ENCODE measurements at places on chromosomes 5 and 9.
A peak's percentile ranks its signal among the peaks of the same experiment; 100 is the strongest.

- no peak overlapping the region for H3K4me3 ChIP-seq
- H3K36me3 ChIP-seq, result no peaks in the 10 kb centered on the region
- no peak overlapping the region for H3K27ac ChIP-seq
- no peak for DNase-seq
These were observed 590.9 kb upstream of the ZNF608 start for GRCh38 chr5:125337294-125337693.

GRCh38 chr9:135146766-135147473 lies 59.5 kb downstream of the OLFM1 start:
- H3K36me3 ChIP-seq, result no peaks in the 10 kb centered on the region
- H3K27ac ChIP-seq, result no peak overlapping the region
- no peaks in the 10 kb centered on the region for H3K4me1 ChIP-seq
- H3K4me3 ChIP-seq, result no peak overlapping the region
- DNase-seq, result no peak

DNA sequence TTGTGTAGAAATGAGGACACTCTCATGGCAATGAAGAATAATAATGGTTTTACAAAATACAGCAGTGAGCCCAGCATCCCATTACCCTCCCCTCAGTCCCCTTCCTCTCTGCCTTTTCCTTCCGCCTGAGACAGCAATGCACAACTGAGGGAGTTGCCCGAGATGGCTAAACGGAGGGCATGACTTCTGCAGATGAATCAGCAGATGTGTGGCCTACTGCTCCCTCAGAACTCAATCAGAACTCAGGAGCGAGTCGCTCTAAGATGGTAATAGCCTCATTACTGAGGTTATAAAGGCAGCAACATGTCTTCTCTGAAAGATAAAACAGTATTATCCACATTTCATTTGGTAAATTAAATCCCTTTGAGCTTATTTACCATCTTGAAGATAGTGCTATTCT lies 326.6 kb downstream of the ENC1 start:
- H3K4me1 ChIP-seq, result no peaks in the 10 kb centered on the region
- H3K36me3 ChIP-seq, result no peaks in the 10 kb centered on the region
- H3K27me3 ChIP-seq, result no peaks in the 10 kb centered on the region
- no peak overlapping the region for H3K27ac ChIP-seq
- H3K4me3 ChIP-seq, result no peak overlapping the region
- no peak for DNase-seq

- no peak overlapping the region for H3K4me3 ChIP-seq
- DNase-seq, result no peak
- no peak overlapping the region for H3K27ac ChIP-seq
- no peaks in the 10 kb centered on the region for H3K27me3 ChIP-seq
- H3K36me3 ChIP-seq, result no peaks in the 10 kb centered on the region
These were observed 89.6 kb downstream of the SFXN1 start for GRCh38 chr5:175567954-175568353.

DNA sequence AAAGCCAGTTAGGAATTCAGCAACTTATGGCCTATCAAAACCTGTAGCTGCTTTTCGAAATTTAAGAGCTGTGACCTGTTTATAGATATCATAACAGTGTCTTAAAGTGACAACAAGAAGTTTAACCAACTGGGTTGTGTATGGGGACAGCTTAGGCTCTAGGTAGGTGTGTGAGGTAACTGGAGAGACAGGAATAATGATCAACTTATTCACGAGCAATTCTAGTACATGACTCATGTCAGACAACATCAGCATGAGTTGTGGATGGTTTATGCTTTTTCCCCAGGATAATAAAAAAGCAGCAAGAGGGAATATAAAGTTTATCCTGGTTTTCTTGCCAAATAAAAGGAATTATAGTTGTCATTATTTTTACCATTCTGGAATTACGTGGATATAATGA lies 88.6 kb downstream of the GDNF start:
- no peak for DNase-seq
- no peaks in the 10 kb centered on the region for H3K27me3 ChIP-seq
- H3K4me3 ChIP-seq, result no peak overlapping the region
- no peak overlapping the region for H3K27ac ChIP-seq

DNA sequence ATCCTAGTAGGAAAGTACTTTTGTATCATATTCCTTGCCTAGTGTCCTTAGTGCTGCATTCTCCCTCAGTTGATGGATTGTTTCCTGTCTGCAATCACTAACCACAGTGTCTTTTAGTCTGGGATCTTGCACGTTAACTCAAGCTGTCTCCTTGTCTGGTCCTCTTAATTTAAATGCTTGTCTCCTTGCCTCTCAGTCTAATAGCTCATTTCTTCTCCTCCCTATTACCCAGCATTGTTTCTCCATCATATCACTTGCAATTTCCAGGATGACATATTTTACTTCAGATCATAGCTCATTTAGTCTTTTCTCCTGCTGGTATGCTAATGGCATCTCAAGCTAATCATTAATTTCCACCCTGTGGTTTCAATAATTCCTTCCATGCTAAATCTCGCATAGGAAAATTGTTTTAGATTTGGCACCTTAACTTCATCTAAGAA lies 2052.0 kb upstream of the C9orf72 start:
- H3K36me3 ChIP-seq, result no peaks in the 10 kb centered on the region
- DNase-seq, result no peak
- H3K27ac ChIP-seq, result no peak overlapping the region
- no peaks in the 10 kb centered on the region for H3K4me1 ChIP-seq

- no peaks in the 10 kb centered on the region for H3K4me1 ChIP-seq
- H3K4me3 ChIP-seq, result no peak overlapping the region
- H3K27ac ChIP-seq, result no peak overlapping the region
- H3K36me3 ChIP-seq, result no peaks in the 10 kb centered on the region
- DNase-seq, result no peak
These were observed 7.1 kb upstream of the RARS1 start for GRCh38 chr5:168479166-168479565.

- H3K27me3 ChIP-seq, result no peaks in the 10 kb centered on the region
- H3K4me3 ChIP-seq, result no peak overlapping the region
- H3K27ac ChIP-seq, result no peak overlapping the region
These were observed 207.2 kb upstream of the DAB2 start for GRCh38 chr5:39631958-39632357.

- no peak for DNase-seq
- no peaks in the 10 kb centered on the region for H3K27me3 ChIP-seq
- no peaks in the 10 kb centered on the region for H3K4me1 ChIP-seq
- H3K4me3 ChIP-seq, result no peak overlapping the region
These were observed 8.8 kb upstream of the TBC1D9B start for GRCh38 chr5:179916523-179916922.

DNA sequence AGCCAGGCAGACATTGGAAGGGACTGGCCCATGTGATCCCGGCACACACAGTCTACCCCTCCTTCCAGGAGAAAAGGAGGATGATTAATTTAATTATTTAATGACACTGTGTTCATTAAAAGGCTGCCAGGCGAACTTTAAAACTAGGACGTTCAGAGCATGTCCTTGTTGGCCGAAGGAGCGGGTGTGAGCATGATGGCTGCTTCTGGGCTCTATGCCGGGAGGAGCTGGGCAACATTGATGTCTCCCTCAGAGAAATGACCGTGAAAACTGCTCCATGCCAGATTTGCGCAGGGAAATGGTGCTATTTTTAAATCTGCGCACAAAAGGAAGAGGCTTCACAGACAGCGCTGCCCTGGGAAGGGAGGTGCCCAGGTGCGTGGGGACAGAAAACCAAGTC lies 284.9 kb upstream of the IRX4 start:
- H3K27me3 ChIP-seq, result no peaks in the 10 kb centered on the region
- H3K27ac ChIP-seq, result no peak overlapping the region
- H3K4me1 ChIP-seq, result no peaks in the 10 kb centered on the region
- DNase-seq, result no peak
- no peak overlapping the region for H3K4me3 ChIP-seq
- H3K36me3 ChIP-seq, result no peaks in the 10 kb centered on the region

DNA sequence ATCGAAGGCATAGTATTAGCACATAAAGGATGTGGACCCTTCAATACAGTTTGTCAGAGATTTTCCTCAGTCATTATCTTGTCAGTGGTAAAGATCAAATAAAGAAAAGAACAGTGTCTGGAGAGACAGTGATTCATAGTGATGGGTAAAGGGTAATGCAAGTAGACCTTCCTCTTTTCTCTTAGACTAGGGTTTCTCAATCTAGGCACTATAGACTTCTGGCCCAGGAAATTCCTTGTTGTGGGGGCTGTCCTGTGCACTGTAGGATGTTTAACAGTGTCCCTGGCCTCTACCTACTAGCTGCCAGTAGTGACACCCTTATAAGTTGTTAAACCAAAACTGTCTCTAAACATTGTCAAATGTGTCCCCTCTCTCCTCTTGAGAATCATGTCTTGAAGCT lies 6.9 kb downstream of the CAMK4 start:
- no peaks in the 10 kb centered on the region for H3K27me3 ChIP-seq
- peak overlapping the region; percentile 14 for H3K4me3 ChIP-seq
- H3K36me3 ChIP-seq, result no peaks in the 10 kb centered on the region

DNA sequence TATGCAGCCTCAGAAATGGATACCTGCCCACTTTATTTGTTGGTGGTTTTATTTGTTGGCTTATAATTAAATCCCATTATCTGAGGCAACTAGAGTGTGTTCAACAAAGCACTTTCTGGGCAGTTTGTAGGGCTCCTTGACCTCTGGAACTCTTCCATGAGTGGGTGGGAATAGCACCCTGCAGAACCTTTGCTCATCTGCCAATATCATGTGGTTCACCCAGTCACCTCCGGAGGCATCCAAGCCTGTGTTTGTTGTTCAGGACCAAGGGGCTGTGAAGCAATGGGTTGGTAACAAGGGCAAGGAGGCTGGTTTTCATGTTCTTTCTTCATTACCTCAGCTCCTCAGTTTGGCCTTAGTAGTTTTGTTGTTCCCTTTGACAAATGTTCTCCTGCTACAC lies 314.0 kb downstream of the NDUFS4 start:
- no peak overlapping the region for H3K27ac ChIP-seq
- H3K4me3 ChIP-seq, result no peak overlapping the region
- no peaks in the 10 kb centered on the region for H3K27me3 ChIP-seq
- no peak for DNase-seq
- H3K4me1 ChIP-seq, result no peaks in the 10 kb centered on the region

Measured in effector memory CD4-positive, alpha-beta T cell (primary cell).